ENCODE measurements at places on chromosomes 11 and 22. TPM values are rescaled to one million over a fixed set of nuclear protein-coding genes. Genes with fewer than 3 reads are reported as not detected.
A peak's percentile ranks its signal among the peaks of the same experiment; 100 is the strongest.

GRCh38 chr11:46305295-46305694 lies 27.8 kb downstream of the CREB3L1 start:
- no peak for DNase-seq

DNA sequence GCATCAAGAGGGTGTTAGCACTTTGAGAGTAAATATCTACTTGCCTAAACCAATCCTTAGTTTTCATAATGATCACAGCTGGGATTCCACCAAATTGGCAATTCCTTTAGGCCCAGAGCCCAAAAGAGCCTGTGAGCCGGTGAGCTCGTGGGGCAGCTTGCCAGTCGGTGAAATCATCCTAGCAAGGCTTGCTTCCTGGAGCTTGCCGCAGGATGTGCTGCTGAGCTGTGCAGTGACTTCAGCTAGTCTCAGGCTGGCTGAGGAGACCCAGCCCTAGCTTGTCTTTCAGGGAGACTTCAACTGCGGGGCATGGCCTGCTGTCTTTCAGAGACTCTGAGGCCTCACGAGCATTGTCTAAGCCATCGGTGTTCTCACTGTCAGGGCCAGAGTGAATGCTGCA lies 73.6 kb upstream of the SUSD2 start:
- DNase-seq, result peak; percentile 50

GRCh38 chr11:124970925-124971324 lies 16.9 kb downstream of the CCDC15 start:
- no peak for DNase-seq

- no peak for DNase-seq
These were observed 755.7 kb downstream of the KCNA4 start for GRCh38 chr11:29260939-29261705.

Gene SGSM1
- polyA plus RNA-seq, result 4.9 TPM

GRCh38 chr22:28999510-28999909 lies 62.1 kb downstream of the C22orf31 start:
- DNase-seq, result no peak

Gene ACTN3
- not detected for polyA plus RNA-seq

Gene PATE2
- not detected for polyA plus RNA-seq

DNA sequence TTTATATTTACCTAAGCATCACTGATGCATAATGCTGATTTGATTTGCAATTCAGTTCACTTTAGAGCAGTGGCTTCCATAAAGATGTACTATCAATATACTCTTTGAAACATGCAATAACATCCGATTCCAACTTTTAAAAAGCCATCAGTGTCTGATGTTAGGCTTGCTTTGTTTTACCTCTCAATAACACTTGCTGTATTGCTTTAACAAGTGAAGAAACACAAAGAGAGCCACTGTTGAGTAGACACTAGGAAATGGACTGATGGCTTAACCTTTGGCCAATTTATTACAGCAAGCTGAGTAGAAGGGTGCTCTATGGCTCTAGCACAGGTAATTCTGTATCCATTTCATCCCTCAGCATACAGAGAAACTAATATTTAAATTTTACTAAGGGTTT lies 122.1 kb downstream of the FCHSD2 start:
- DNase-seq, result no peak
